Omental fat pad (tissue), 4 donors: ENCODE measurements at places on chromosomes 11 and 22. TPM values are rescaled to one million over a fixed set of nuclear protein-coding genes. Genes with fewer than 3 reads are reported as not detected.

DNA sequence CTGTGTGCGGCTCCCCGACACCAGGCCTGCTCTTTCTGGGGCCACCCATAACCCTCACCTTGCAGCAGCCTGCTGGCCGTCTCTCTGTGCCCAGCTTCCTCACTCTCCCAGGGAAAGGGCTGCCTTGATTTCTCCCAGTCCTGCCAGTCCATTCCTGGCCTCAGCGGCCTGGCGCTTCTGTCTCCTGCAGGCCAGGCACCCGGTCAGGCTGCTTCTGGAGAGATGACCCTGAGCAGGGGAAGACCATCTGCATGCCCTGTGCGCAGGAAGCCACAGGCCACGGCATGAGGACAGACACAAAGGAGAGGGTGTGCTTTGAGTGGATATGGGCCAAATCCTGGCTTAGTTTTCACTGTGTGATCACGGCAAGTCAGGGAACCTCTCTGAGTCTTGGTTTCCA is 86.2 kb downstream of the TSPAN18 start:
- DNase-seq: no peak

GRCh38 chr11:133318221-133318620 is 214.1 kb downstream of the OPCML start:
- no peak for DNase-seq

RAB39A gene
- total RNA-seq: 1.9 TPM

C11orf52 gene
- 7.9 TPM for total RNA-seq

DNA sequence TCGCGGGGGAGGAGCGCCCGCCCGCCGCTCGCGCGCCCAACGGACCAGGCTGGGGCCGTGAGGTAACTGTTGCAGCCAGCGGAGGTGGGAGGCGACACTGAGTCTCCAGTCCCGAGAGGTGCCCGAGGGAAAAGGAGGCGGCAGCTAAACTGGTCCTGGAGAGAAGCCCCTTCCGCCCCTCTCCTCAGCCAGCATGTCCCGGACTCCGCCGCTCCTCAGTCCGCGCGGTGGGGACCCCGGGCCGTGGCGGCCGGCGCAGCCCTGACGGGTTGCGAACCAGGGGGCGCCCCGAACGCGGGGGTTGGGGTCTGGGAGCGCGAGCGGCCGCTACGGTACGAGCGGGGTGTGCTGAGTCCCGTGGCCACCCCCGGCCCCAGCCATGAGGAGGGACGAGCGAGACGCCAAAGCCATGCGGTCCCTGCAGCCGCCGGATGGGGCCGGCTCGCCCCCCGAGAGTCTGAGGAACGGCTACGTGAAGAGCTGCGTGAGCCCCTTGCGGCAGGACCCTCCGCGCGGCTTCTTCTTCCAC is at the start of gene PDE3B:
Gene PDE3B, plus strand, starts transcription at position 108 of the 529 bp plus-strand sequence. Its CDS starts 272 bp downstream, at position 380.
- DNase-seq: no peak

DNA sequence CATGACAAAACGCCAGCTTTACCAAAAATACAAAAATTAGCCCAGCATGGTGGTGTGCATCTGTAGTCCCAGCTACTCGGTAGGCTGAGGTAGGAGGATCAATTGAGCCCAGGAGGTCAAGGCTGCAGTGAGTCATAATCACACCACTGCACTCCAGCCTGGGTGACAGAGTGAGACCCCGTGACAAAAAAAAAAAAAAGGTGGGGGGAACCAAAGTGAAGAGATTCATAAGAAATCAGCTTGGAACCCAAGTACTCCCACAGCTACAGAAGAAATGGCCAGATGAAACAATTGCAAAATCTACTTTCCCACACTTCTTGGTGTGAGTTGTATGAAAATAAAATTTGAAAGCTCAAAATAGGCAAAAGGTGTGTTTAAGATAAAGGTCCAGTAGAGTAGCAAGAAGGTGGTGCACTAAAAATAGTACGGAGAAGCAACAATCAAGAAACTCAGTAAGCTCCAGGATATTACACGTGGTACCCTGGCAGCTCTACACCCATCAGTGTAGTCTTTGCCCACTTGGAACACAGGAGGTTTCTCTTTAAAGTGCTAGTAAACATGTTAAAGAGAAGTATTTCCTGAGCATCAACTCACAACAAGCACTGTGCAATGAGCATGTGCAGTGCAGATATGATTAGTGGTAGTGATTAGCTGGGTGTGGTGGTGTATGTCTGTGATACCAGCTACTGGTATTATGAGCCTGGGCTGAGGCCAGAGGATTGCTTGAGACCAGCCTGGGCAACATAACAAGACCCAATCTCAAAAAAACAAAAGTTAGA is 5.3 kb downstream of the HARBI1 start:
- DNase-seq: no peak

- no peak for DNase-seq
Observed at GRCh38 chr22:29946220-29946619, 63.2 kb downstream of the MTMR3 start.
